ENCODE measurements at places on chromosomes 6 and 20.
A peak's percentile ranks its signal among the peaks of the same experiment; 100 is the strongest.

- DNase-seq = no peak
These were observed 446.7 kb downstream of the BCKDHB start for GRCh38 chr6:80553071-80553740.

GRCh38 chr6:69349771-69350170 is 447.0 kb downstream of the LMBRD1 start:
- DNase-seq = no peak

- no peak for DNase-seq
These were observed 166.6 kb downstream of the ARID1B start for GRCh38 chr6:156943816-156944215.

DNA sequence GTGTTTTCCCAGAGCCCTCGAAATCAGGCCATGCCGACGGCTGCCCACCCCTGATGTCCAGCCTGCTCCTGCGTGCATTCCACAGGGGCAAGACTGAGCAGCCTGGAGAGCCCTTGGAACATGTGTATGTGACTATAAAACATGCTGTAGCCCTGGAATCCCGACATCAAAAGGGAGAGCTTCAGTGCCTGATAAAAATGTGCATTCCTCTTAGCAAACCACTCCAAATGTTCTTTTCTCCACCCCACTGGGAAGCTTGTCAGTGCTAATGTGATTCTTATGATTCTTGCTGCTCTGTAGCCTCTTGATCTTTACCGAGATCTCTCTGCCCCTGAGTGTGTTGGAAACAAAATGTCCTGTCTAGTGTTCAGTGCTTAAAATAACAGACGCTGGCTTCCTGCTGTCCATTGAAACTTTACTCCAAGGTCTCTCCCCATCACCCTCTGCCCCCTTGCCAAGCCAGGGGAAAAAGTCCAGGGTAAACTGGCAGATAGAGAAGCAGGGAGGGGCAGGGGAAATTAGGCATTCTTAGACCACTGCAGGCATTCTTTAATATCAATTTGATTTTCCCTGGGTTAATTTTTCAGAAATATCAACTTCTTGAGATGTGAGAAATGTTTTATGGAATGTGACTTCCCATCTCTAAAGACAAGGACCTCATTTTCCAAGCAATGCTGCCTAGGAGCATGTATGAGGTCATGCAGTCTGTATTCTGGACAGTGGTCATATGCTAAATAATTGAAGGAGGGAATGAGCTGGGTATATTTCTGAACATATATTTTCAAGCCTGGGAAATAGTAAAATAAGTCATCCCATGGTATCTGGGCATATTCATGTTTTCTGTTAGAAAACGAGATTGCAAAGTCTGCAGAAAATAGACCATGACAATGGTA is 73.8 kb upstream of the ISM1 start:
- no peak for DNase-seq

- no peak for DNase-seq
These were observed 68.8 kb downstream of the IBTK start for GRCh38 chr6:82178759-82179112.

DNA sequence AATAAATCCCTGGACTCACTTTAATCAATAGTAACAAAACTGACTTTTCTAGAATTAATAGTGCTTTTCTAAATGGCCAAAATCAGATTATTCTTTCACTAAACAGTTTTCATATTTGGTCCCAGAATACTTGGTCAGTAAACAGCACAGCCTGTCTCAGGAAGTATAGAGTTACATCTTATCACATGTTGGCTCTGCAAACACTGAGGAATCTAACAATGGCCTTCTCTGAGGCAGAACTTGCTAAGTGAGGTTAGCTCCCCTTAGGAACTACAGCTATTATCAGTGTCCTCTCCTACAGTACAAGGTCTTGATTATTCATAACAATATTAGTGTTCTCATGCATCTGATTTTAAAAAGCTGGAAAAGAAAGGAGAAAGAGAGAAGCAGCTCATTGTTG is 1622.8 kb downstream of the HACE1 start:
- no peak for DNase-seq

DNA sequence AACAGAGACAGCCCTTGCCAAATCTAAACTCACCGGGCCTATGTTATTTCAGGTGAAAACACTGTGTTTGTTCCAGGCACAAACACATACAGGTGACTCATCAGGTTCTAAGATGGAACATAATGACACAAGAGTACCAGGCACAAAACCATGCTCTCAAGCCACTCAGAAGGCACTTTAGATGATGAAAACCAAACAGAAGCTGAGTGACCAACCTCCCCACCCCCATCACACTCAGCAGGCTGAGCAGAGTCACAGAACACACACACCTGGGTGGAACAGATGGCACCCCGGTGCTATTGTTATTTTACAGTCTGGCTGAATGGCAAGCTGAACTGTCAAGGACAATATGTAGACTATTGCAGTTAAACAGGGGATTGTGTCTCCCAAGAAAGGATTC is 20.6 kb upstream of the NKX2-2 start:
- DNase-seq = no peak

DNA sequence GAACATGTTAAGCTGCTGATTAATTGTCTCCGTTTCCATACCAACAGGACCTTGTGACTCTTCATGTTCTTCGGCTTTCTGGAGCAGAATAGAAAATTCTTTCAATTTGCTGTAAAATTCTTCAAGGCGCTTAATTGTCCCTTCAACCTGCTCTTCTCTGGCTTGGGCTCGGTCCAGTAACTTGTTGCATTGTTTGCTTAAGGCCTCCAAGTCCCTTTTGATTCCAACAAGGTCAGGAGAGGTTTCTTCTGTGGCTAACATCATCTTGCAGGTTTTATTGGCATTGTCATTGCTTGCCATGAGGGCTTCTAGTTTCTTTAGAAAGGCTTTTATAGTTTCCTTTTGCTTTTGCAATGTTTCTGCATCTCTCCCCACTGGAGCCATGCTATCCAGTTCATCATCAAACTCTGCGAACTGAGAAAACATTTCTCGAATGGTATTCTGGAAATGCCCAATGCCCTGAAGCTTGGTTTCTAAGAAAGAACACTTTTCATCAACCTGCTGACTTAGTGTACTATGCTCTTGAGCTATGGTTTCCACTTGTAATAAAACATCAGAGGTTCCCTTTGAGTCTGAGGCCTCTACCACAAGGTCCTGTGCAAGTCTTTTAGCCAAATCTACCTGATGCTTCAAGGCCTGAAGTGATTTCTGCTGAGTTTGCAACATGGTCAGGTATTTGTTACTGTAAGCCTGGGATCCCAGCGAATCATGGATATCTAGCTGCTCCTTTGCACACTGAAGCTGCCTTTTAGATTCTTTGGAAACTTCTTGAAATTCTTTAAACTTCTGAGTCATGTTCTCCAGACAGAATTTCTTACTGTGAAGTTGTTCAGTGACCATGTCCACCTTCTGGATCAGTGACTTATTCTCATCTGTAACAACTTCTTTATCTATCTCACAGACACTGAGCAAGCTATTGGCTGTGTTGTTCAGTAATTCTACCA is 90.2 kb downstream of the DST start:
- DNase-seq = no peak

GRCh38 chr6:135630789-135631376 is 133.3 kb upstream of the AHI1 start:
- no peak for DNase-seq

GRCh38 chr6:136012198-136012887 is 160.8 kb downstream of the PDE7B start:
- no peak for DNase-seq

DNA sequence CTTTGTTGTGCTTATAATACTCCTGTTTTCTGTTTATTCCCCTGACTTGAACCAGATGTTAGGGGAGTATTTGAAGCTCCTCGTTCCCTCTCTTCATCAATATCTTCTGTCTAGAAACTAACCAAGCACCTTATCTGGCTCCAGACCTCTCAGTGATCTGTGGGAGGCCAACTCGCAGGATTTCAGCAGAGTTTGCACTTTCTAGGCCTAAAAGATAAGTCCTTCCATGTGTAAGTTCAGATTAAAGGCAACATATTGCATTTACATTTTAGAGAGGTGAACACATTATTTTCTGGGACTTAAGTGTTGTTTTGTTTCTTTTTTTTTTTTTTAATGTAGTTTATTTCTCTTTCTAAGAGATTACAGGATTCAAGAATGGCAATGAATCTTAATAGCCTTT is 139.4 kb upstream of the AKAP12 start:
- DNase-seq = no peak

GRCh38 chr20:37841971-37842370 is 61.0 kb upstream of the VSTM2L start:
- DNase-seq = no peak

- no peak for DNase-seq
These were observed 144.6 kb downstream of the DHX35 start for GRCh38 chr20:39106791-39107190.

GRCh38 chr6:163501439-163501838 is 86.9 kb downstream of the QKI start:
- no peak for DNase-seq

GRCh38 chr20:9392892-9393857 is 121.2 kb upstream of the LAMP5 start:
- DNase-seq = peak; percentile 49

DNA sequence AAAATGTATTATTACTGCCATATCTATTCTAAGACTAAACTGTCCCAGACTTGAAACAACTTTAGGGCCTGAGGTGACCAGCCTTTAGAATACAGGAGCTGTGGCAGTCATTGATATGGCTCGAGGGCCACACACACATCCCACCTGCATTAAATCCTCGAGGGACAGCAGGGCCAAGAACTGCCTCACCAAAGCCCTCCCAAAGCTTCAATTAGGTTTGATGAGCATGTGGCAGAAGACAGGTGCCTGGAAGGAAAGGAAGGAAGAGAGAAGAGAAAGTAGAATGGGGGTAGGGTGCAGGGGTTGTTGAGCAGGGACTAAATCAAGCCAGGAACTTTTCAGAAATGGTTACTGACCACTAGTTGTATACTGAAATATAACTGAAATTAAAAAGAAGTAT is 115.0 kb downstream of the PDSS2 start:
- DNase-seq = no peak

DNA sequence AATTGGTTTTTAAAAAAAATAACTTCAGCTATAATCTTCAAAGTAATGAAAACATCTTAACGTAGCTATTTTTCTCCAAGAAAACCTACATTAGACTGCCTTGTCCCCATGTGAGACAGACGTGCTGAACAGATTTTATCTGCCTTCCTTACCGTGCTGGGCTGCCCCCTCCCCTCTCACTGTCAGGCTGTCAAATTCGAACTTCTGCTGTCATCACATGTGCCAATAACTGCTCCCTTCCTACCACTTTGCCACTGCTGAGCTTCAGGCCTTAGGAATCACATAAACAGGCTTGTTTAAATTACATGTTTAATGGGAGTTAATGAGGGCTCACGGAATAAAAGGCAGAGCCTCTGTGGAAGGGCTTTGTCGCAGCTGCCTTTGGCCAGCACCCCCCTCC is 77.0 kb upstream of the NHSL1 start:
- DNase-seq = no peak

- no peak for DNase-seq
These were observed 4.5 kb downstream of the LAMA5 start for GRCh38 chr20:62362590-62362940.

DNA sequence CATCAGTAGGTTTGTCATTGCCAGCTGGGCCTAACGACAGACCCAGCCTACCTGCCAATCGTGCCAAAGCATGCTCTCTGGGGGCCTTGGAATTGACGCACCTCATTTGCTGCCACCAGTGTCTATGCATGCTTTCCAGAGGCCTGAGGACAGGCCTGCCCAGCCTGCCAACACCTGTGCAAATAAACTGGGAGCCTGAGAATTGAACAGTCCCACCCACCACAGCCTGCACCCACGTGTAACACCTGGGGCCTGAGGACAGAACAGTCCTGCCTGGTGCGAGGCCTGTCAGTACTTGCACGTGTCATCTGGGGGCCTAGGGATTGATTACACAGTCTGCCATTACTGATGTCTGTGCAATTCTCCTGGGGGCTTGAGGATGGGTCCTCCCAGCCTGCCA is 6.2 kb upstream of the RNF217 start:
- DNase-seq = no peak

DNA sequence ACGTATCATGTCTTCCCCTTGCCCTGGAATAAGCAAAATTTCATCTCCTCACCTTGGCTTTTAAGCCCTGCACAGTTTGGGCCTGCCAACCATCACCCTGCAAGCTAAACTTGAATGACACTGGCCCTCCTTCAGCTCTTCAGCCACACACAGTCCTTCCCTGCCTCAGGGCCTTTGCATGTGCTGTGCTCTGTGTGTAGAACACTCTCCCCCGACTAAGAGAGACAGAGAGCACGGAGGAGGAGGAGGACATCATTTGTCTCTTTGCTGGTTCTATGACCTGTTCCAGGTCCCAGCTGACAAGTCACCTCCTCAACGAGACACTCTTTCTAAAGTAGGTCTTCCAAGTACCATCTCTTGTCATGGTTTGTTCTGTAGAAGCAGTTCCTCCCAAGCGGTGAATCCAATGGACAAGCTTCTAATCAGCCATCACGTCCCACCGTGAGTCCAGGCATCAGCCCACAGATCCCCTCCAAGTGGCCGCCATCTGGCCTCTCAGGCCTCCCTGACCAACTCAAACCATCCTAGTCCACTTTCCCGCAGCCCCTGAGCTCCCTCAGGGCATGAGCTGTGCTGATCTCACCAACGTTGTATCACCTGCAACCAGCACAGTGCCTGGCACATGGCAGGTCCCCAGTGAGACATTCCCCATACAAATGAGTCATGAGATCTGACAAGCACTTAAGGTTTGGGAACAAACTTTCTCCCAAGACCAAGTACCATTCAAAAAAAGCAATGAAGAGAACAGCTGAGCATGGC is 30.5 kb downstream of the NFATC2 start:
- DNase-seq = no peak

GRCh38 chr6:122746688-122747087 is 32.8 kb upstream of the FABP7 start:
- DNase-seq = no peak

DNA sequence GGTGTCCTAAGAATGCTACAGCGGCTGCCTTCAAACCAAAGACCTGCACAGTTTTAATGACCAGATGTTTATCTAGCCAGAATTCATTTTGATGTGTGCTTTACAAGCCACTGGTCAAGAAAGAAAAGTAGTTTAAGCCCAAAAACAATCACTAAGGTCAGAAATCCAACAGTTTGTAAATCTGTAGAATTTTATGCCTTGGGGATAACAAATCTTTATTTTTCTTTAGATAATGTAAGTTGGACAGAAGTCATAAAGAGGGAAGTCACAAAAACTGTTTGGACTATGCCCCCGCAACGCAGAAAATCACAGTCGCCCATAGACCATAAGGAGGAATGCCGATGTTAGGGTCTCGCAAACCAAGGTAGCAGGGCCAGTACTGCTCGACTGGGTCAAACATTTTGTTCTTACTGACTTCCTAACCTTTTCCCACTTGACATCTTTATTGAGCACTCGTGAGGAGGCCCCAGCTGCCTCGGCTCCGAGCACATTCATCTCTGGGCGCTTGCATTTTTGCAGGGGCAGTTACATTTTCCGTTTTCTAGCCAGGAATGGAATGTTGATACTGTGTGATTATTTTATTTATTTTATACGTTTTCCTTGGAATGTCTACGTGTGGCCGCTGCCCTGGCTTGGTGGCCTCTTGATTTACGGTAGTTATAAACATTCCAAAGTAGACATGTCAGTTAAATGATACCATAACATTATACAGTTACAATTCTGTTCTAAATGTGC is 56.7 kb upstream of the APCDD1L start:
- DNase-seq = no peak

All from activated CD4-positive, alpha-beta T cell treated with anti-CD3 and anti-CD28 coated beads, Interleukin-2, amount 10 ng/mL, durations not matched to agents 24 days and 14 days (primary cell).